Effector memory CD4-positive, alpha-beta T cell (primary cell): ENCODE measurements at places on chromosomes 16 and 17.

GRCh38 chr17:41730479-41730878, 4.0 kb downstream of the HAP1 start:
- H3K27me3 ChIP-seq, result peaks cover 17% of the 10 kb centered on the region
- no peak overlapping the region for H3K27ac ChIP-seq
- no peak overlapping the region for H3K4me3 ChIP-seq
- no peak for DNase-seq
- H3K4me1 ChIP-seq, result peaks cover 6% of the 10 kb centered on the region

DNA sequence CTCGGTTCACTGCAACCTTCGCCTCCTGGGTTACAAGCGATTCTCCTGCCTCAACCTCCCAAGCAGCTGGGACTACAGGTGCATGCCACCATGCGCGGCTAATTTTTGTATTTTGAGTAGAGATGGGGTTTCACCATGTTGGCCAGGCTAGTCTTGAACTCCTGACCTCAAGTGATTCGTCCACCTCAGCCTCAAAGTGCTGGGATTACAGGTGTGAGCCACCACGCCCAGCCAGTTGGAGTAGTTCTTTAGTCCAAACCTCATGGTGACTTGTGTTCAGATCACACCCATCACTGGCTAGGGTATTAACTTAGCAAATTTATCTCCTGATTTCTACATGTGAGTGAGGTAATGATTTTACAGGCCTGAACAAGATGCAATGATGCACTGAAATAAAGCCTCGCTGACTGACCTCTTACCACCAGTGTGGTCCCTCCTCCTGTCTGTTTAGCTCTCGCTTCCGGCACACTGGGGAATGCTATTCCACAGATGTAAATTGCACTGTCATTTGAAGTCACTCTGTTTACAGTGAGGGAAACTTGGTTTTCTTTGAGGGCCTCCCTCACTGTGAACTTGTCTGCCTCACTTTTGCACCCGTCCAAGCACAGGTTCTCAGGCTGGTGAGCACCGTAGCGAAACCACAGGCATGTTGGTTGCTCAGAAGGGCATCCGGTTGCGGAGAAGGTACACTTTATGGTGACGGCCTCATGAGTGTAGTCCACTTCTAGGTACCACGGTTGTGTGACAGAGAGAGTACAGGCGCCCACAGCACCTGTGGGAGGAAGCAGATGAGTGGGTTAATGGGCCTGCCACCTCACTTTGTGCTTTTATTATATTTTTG, 5.5 kb downstream of the IGSF6 start:
- H3K4me3 ChIP-seq, result peak overlapping the region; percentile 8
- no peaks in the 10 kb centered on the region for H3K27me3 ChIP-seq
- H3K36me3 ChIP-seq, result no peaks in the 10 kb centered on the region
- peaks cover 48% of the 10 kb centered on the region for H3K4me1 ChIP-seq
- H3K27ac ChIP-seq, result peak overlapping the region; percentile 67

DNA sequence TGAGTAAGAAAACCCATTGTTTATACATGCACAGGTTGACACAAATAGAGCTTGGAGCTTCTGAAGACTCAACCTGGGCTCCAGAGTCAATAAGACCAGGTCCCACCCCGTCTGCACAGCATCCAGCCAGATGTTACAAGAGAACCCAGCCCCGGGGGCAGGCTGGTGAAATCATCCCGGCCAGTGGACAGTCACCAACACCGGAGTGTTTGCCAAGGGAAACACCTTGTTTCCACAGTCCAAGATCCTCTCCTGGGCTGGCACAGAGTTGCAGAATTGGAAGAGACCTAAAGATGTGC, 90.3 kb downstream of the RAB11FIP4 start:
- no peak overlapping the region for H3K4me3 ChIP-seq
- no peaks in the 10 kb centered on the region for H3K27me3 ChIP-seq
- no peak overlapping the region for H3K27ac ChIP-seq
- no peak for DNase-seq
- no peaks in the 10 kb centered on the region for H3K4me1 ChIP-seq
- H3K36me3 ChIP-seq, result no peaks in the 10 kb centered on the region

- no peaks in the 10 kb centered on the region for H3K4me1 ChIP-seq
- no peak overlapping the region for H3K4me3 ChIP-seq
- DNase-seq, result no peak
- H3K36me3 ChIP-seq, result no peaks in the 10 kb centered on the region
- no peak overlapping the region for H3K27ac ChIP-seq
- peaks cover 4% of the 10 kb centered on the region for H3K27me3 ChIP-seq
Measured at GRCh38 chr17:33602981-33603380, 309.9 kb upstream of the ASIC2 start.

GRCh38 chr16:9115277-9115676, 23.8 kb downstream of the HAPSTR1 start:
- H3K27me3 ChIP-seq, result no peaks in the 10 kb centered on the region
- peaks cover 28% of the 10 kb centered on the region for H3K4me1 ChIP-seq
- H3K27ac ChIP-seq, result no peak overlapping the region
- H3K4me3 ChIP-seq, result no peak overlapping the region
- DNase-seq, result no peak

DNA sequence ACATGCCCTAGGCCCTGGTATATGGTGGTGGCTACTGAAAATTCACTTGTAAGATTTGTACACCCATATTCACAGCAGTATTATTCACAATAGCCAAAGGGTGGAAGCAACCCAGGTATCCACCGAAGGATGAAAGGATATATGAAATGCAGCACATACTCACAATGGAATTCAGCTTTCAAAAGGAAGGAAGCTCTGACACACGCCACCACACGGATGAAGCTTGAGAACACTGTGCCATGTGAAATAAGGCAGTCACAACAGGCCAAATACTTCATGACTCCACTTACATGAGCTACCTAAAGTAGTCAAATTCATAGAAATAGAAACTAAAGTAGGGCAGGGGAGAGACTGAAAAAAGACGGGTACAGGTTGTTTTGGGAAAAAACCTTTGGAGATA, 2.9 kb downstream of the XPO6 start:
- no peaks in the 10 kb centered on the region for H3K27me3 ChIP-seq
- H3K27ac ChIP-seq, result no peak overlapping the region
- H3K4me1 ChIP-seq, result peaks cover 35% of the 10 kb centered on the region
- H3K4me3 ChIP-seq, result peak overlapping the region; percentile 64

GRCh38 chr17:71725811-71726210, 395.0 kb upstream of the SOX9 start:
- no peak overlapping the region for H3K27ac ChIP-seq
- no peak for DNase-seq
- no peaks in the 10 kb centered on the region for H3K36me3 ChIP-seq
- H3K4me1 ChIP-seq, result no peaks in the 10 kb centered on the region
- H3K27me3 ChIP-seq, result no peaks in the 10 kb centered on the region

DNA sequence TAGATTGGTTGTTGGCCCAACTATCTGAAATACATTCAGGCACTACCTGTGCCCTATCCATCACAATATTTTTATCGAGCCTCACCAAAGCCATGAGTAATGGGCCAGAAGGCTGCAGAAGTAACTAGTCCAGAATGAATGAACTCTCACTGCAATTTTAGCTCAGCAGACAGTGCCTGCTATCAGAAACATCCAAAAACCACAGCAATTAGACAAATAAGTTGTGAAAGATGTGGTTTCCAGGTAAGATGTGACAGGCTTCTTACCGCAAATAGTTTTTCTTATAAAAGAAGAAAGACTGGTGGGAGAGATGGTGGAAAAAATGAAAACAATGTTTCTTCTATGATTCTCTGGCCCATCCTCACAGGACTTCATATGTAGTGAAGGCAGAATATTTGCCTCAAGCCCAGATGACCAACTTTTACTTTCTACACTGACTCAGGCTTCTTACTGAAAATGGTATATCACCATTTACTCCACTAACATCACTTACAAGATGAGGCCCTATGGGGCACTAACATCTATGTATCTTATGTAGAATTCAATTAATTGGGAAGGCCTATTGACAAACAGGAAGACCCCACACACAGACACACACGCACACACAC, 9.8 kb upstream of the RFFL start:
- H3K36me3 ChIP-seq, result no peaks in the 10 kb centered on the region
- H3K27me3 ChIP-seq, result no peaks in the 10 kb centered on the region
- peaks cover 34% of the 10 kb centered on the region for H3K4me1 ChIP-seq
- no peak overlapping the region for H3K27ac ChIP-seq

GRCh38 chr17:82110298-82110697, 12.3 kb upstream of the FASN start:
- H3K27ac ChIP-seq, result no peak overlapping the region
- no peak overlapping the region for H3K4me3 ChIP-seq
- DNase-seq, result no peak
- peaks cover 24% of the 10 kb centered on the region for H3K4me1 ChIP-seq
- H3K36me3 ChIP-seq, result no peaks in the 10 kb centered on the region
- H3K27me3 ChIP-seq, result no peaks in the 10 kb centered on the region

DNA sequence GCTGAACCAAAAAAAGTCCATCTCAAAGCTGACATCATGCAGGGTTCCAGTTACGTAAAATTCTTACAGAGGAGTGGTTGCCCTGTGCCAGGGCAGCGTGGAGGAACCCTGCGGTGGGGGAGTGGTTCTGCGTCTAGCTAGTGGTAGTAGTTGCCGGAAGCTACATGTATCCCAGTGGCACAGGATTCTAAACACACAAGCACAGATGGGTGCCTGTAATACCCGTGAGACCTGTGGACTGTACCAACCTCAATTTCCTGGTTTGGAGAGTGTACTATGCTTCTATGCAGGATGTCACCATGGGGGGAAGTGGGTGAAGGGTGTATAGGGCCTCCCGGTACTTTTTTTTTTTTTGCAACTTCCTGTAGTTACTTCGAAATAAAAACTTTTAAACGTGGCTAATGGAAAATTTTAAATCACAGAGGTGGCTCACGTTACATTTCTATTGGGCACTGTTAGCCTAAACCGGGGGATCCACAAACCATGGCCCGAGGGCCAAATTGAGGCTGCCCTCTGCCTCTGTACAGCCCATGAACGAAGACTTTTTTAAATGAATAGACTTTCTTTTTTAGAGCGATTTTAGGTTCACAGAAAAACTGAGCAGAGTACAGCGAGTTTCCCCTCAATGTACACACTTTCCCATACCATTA, 38.5 kb downstream of the TBC1D16 start:
- no peaks in the 10 kb centered on the region for H3K36me3 ChIP-seq
- H3K27ac ChIP-seq, result peak overlapping the region; percentile 75
- peaks cover 30% of the 10 kb centered on the region for H3K4me1 ChIP-seq
- peak overlapping the region; percentile 11 for H3K4me3 ChIP-seq

DNA sequence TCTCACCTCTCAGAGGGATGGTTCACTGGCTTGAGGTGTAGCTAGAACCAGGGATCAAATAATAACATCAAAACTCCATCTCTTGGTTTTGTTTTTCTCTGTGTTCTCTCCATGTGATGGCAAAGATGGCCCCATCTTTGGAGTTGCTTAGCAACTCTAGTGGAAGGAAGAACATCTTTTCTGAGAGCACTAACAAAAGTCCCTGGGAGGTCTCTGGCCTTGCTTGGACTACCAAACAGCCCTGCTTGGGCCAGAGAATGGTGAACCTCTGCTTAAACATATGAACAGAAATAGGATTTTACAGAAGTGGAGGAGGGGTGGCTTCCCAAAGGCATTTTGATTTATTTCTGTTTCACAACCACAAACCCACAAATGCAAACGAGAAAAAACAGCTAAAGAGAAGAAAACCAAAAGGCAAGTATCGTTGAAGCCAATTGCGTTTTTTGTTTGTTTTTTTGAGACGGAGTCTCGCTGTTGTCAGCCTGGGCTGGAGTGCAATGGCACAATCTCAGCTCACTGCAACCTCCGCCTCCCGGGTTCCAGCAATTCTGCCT, 13.2 kb downstream of the GABARAPL2 start:
- peaks cover 41% of the 10 kb centered on the region for H3K36me3 ChIP-seq
- DNase-seq, result no peak
- H3K4me3 ChIP-seq, result no peak overlapping the region
- no peak overlapping the region for H3K27ac ChIP-seq
- peaks cover 3% of the 10 kb centered on the region for H3K4me1 ChIP-seq
- H3K27me3 ChIP-seq, result no peaks in the 10 kb centered on the region

DNA sequence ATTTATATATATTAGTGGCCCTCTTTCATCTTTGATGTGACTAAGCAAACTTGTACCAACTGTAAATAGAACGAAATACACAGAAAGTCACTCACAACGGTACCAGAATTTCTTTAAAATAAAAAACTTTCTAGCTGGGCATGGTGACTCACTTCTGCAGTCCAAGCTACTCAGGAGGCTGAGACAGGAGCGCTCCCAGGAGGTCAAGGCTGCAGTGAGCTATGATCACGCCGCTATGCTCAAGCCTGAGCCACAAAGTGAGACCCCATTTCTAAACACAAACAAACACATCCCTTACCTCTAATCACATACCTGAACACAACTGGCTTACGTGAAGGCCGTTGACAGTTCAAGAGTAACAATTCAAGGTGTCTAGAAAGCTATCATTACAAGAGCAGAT, 29.7 kb downstream of the STAT5B start:
- no peak for DNase-seq
- H3K36me3 ChIP-seq, result no peaks in the 10 kb centered on the region
- H3K27ac ChIP-seq, result peak overlapping the region; percentile 94
- H3K4me1 ChIP-seq, result peaks cover 53% of the 10 kb centered on the region
- H3K27me3 ChIP-seq, result no peaks in the 10 kb centered on the region

DNA sequence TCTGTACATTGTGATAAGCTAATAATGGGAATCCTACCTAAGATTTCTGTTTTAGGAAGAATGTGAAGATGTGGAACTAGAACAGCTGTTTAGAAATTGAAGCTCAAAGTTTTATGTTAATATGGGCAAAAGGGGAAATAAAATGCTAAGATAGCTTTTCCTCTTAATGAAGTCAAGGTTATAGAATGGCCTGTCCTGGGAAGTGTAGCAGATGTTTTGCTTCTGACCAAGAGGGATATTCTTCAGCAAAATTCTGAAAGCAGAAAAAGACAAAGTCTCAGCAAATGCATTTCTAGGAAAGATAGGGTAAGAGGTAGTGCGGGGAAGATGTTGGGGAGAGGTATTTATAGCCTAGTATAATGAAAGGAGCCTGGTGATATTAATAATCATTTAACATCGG, 13.1 kb downstream of the MAP3K3 start:
- no peak for DNase-seq
- H3K27me3 ChIP-seq, result no peaks in the 10 kb centered on the region
- no peak overlapping the region for H3K4me3 ChIP-seq
- no peak overlapping the region for H3K27ac ChIP-seq
- H3K36me3 ChIP-seq, result peaks cover 41% of the 10 kb centered on the region

- no peaks in the 10 kb centered on the region for H3K36me3 ChIP-seq
- DNase-seq, result no peak
Measured at GRCh38 chr17:47844814-47845715, 4.0 kb upstream of the SCRN2 start.

DNA sequence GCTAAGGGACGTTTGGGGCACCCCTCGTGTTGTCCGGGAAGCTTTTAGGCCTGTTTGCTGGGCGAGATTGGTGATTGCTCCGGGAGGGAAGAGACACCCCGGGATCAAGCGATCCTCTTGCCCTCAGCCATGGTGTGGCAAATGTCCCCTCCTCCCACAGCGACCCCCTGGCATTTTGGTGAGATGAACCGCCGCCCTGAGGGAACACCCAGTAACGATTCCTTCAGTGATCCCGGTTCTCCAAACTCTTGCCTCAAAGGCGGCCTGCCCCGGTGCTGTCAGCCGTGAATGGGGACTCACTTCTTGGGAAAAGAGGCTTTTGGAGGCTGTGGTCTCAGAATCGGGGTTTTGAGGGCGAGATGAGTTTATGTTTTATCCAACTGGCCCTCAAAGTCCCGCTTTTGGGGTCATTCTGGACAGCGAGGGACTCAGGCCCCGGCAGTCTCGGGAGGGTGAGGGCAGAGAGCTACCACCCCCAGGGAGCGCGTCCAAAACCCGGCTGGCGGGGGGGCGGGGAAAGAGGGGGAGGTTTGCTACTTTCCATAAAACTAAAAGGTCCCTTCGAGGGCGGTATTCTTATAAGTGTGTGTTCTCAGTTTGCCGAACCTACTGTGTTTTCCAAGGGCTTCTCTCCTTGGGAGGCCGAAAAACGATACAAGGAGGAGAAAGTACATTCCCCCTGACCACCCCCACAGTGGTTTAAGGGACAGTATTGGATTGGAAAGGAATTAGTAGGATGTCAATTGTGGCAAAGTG, 232.7 kb downstream of the MRTFB start:
- no peak overlapping the region for H3K4me3 ChIP-seq
- H3K4me1 ChIP-seq, result peaks cover 13% of the 10 kb centered on the region
- no peaks in the 10 kb centered on the region for H3K27me3 ChIP-seq
- DNase-seq, result no peak
